AML-193 (cell line): ENCODE measurements at places on chromosomes 1 and 21.
A peak's percentile ranks its signal among the peaks of the same experiment; 100 is the strongest.

DNA sequence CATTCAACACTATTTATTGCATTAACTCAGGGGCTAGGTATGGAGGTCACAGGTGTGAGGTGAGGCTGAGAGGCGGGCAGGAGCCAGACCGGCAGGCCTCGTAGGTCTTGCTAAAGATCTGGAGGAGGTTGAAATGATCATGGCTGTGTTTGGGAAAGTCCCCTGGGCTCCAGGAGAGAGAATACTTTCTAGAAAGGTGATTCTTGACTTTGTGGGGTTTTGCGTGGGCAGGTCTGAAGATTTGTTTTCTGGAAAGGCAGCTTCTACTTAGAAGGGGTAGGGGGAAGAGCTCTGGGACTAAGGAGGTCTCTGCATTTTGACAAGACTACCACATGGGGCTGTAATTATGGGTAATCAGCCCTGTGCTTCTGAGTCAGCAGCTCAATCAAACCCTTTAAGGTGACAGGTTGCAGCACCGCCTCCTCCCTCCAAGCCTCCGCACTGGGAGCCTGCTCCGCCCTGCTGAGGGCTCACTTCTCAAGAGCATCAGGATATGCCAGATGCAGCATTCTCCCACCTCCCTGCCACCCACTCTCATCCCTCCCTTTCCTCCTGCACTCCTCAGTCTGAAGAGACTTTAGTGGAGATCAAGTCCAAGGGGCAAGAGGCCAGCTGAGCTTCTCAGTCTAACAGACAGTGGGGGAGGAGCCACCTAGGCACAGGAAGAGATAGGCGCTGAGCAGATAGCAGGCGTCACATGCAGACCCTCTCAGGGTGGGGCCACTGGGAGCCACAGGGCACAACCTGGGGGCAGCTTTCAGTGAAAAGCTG is 30.5 kb downstream of the SLC30A1 start:
- DNase-seq: no peak

DNA sequence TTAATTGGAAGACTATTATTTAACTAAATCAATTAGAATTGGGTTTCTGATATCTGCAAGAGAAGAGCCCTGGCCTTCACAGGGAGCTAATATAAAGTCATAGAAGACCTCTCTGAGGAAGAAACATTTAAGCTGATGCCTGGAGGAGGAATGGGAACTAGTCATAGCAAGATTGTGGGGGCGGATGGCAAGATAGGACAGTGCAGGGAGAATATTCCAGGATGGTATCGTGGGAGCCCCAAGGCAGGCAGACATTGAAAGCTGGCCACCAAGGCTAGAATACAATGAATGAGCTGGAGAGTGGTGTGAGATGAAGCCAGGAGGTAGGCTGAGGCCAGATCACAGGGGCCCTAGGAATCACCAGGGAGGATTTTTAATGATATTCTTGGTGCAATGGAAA is 20.8 kb upstream of the MYSM1 start:
- no peak for DNase-seq

DNA sequence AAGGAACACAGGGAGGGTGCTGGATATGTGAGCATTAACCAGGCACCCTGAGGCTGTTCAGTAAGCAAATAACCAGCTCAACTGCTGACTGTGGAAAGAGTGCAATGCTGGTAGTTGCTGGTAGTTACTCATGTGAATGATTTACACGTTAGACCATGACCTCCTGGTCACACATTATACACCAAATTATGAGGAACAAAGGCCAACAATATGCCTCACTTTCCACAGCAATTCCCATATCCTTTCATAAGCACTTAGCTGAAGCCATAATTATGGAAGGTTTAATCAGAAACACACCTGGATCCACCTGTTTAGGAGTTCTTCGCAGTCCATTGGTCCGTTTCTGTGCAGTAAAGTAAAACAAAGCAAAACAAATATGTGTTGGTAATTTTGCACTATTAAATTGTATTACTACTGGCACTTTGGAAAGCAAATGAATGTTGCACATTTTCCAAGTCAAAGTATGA is 281.8 kb downstream of the VAV3 start:
- DNase-seq: no peak

DNA sequence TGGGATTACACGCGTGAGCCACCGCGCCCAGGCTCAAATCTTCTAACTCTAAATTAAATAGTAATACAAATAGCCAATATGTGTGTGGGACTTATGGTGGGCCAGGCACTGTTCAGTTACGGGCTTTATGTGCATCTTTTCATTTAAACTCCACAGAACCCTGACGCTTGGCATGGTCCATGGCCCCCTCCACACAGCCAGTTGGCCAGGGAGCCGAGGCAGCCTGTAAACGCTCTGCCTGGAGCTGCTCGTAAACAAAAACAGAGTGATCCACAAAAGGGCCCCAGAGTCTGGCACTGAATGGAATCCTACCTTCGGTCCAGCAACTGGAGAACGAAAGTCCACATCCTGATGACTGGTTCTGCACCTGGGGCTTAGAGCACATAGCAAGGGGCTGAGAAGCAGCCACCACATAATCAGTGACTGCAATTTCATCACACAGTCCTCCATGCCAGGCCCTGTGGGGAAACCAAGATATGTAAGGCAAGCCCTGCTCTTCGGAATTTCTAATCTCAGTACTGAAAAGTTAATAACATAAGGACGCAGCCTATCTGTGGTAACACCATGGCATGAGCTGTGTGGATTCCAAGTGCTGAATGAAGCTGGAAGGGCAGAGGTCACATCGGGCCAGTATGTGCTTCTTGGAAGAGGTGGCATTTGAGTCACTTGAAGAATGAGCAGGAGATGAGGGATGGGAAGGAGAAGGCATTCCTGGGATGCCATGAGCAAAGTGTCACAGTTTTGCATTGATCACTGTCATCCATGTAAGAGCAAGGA is 13.5 kb upstream of the ADAMTSL4 start:
- no peak for DNase-seq

DNA sequence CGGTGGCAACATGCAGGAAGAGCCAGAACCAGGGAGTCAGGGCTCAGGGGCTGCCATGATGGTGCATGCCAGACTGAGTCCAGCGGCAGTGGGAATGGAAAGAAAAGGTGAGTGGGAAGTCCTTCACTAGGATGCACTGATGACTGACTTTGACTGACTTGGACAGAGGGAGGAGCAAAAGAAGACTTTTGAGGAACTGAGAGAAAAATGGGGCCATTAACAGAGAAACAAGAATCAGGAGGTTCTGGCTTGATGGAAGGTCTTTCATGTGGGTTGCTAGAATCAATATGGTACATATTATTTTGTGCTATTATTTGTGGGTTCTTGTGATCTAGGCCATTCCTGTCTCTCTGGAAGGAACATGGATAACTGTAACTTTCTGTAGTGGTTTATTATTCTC is 454.6 kb upstream of the PROX1 start:
- DNase-seq: no peak

DNA sequence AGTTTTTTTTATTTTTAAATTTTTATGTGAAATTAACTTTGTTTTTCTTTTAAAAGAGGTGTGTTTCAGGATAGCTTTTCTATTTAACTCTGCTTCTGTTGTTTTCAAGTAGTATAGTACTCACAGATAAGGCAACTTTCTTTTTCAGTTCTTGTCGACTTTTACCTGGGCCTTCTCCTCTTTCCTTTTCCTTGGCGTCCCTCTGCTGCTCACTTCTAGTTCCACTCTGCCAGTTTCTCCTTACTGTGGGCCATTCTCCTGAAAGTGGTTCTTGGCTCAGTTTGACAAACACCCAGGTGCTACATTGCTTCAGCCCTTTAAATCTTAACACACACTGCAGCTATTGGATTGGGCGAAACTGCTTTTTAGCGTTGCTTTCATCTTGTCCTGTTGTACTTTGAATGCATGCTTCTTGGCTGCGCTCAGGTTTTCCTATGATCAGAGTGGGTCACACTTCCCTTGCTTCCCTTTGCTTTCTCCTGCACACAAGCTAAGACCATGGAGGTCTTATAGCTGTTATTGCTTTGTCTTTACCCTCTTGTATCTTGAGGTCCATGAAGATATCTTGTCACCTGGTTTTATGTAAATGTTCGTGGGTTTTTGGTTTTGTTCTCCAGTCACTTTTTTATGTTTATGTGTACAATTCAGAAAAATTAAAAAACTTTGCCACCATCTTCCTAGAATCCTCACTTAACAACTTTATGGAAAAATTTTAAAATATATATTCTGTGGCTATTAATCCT is 21.6 kb downstream of the GABPA start:
- DNase-seq: no peak

DNA sequence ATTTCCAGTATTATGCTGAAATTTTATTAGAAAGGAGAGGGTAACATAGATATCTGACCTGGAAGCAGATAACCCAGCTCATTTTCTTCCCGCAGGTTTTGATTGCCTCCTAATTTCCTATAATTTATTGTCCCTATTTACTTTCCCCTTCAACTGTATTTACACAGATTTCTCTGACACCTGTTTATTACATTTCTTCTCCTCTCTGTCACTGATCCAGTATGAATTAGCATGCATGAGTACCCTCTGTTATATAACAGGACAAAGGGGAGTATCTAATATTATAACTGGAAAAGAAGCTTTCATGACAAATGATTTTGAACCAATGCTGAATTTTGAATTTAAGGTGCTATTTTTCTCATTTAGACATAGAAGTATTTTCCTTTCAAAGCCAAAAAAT is 37.4 kb downstream of the DENND1B start:
- DNase-seq: no peak

- peak; percentile 25 for DNase-seq
Measured at GRCh38 chr1:51190961-51191360, 45.1 kb upstream of the RNF11 start.

DNA sequence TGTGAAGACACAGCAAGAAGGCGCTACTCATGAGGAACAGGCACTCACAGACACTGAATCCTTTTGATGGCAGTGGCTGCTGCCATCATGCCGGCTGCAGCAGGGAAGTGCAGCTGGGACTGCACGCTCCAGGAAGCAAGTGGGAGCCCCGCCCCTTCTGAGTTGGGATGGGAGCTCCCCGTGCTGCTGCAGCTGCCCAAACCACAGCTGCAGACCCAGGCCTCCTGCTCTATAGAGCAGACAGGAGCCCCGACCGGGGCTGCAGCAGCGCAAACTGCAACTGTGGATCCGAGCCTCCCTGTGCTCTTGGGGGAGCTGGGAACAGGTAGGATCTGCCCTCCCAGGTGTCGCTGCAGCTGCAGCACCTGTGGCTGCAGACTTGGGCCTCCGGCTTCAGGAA is 65.2 kb upstream of the MARK1 start:
- DNase-seq: no peak

DNA sequence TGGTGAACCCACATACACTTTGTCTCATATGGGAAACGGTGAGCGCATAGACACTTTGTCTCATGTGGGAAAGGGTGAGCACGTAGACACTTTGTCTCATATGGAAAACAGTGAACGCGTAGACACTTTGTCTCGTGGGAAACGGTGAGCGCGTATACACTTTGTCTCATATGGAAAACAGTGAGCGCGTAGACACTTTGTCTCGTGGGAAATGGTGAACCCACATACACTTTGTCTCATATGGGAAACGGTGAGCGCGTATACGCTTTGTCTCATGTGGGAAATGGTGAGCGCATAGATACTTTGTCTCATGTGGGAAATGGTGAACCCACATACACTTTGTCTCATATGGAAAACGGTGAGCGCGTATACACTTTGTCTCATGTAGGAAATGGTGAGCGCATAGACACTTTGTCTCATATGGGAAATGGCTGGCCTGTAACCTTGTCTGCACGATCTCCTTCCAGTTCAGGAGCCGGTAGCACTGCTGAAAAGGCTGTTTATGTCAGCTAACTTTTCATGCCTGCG is 50.7 kb upstream of the TRAPPC10 start:
- DNase-seq: no peak

DNA sequence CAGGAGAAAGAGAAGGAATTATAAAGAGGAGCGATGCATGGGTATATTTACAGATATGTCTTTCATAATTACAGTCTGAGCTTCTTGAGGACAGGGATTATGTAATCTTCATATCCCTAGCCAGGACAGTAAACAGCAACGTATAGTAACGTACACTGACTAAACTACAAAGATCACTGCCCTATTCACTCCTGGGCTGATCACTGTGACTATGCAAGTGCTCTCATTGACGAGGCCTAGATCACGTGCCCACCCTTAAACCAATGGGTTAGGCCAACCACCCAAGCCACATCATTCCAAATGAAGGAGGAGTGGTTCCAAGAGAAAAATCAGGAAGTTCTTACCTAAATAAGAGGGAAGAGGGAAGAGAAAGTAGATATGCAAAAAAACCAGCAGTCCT is 18.5 kb downstream of the PIK3R3 start:
- no peak for DNase-seq

DNA sequence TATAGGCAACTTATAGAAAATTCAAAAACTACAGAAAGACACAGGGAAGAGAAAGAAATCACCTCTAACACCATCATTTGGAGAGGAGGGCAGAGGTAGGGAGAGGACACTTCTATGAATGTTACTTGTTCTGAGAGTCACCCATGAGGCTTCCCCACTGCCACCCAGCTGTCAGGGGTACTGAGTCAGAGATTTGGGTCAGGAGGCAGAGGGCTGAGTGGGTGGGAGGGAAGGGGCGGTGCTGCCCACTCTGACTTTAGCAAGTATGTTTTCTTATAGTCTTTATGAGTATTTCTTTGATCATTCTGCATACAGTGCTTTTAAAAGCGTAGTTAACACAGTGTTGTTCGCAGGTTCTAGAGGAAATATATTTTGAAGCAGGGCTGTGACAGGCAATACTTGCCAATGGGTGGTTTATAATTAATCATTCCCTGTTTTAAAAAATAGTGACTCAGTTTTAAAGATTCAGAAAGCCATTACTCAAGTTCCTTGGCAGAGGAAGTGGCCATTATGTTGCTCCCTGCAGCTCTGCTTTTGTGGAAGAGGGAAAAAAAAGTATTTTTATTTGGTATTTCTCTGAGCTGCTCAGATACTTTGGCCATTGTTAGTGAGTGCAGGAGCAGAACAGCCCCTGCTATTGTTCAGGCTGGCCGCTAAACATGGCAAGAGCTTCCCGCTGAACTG is 18.3 kb downstream of the IL6R start:
- DNase-seq: no peak

DNA sequence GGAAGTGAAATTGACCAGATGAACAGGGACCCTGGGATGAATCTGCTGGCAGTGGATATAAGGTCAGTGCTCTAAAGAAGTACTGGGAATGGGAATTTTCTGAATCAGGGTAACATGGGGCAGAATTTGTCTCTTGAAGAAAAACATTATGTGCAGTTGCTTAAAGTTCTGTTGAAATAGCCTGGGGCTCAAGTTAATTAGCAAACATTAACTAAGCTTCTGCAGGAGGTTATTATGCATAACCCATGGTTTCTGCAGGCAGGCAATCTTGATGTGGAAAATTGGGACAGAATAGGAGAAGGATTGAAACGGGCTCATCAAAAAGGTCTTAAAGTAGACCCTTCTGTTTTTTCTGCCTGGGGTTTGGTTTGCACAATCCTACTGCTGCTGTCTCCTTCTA is 14.0 kb downstream of the GSTM5 start:
- no peak for DNase-seq
